Tracheal epithelial cell (primary cell): ENCODE measurements at places on chromosomes 1 and 21. TPM values are rescaled to one million over a fixed set of nuclear protein-coding genes. Genes with fewer than 3 reads are reported as not detected.

CLEC20A gene
- total RNA-seq: not detected in 2 replicates

F5 gene
- total RNA-seq: not detected in 2 replicates

RPTN gene
- total RNA-seq: 0.21 and 0.72 TPM in 2 replicates

SH3BGR gene
- total RNA-seq: 1.2 and 8.7 TPM in 2 replicates

GBP1 gene
- total RNA-seq: 4.7 and 79.5 TPM in 2 replicates

ATP1A4 gene
- total RNA-seq: not detected in 2 replicates

GPR37L1 gene
- total RNA-seq: under 0.01 TPM in 1 of 2 replicates, not detected in the other

CR1 gene
- not detected in 2 replicates for total RNA-seq

UBE2U gene
- total RNA-seq: not detected in 2 replicates

HIVEP3 gene
- total RNA-seq: 0.24 TPM in 1 of 2 replicates, not detected in the other

TRIM17 gene
- total RNA-seq: 2.2 and 2.6 TPM in 2 replicates

POU3F1 gene
- total RNA-seq: under 0.01 and 0.48 TPM in 2 replicates

OLIG2 gene
- total RNA-seq: not detected in 2 replicates

MMP23B gene
- total RNA-seq: 0.64 and 2.2 TPM in 2 replicates
